ENCODE measurements at places on chromosomes 6 and 20. TPM values are rescaled to one million over a fixed set of nuclear protein-coding genes. Genes with fewer than 3 reads are reported as not detected.

DNA sequence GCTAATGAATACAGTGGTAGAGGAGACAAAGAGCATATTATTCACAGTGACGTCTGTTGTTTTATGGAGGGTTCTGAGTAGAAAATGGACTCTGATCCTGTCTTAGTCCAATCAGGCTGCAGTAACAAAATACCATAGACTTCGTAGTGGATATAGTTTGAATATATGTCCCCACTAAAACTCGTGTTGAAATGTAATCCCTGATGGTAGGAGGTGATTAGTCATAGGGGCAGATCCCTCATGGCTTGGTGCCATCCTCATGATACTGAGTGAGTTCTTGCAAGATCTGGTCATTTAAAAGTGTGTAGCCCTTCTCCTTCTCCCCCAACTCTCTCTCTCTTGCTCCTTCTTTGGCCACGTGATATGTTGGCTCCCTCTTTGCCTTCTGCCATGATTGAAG lies 82.5 kb downstream of the CD83 start:
- DNase-seq, result no peak

- no peak for DNase-seq
Measured at GRCh38 chr6:56914798-56915658, 39.9 kb upstream of the BEND6 start.

- no peak for DNase-seq
Measured at GRCh38 chr6:96794980-96795379, 42.3 kb downstream of the GPR63 start.

AIF1 gene
- not detected for total RNA-seq

MCM9 gene
- total RNA-seq, result 9.2 TPM

DNA sequence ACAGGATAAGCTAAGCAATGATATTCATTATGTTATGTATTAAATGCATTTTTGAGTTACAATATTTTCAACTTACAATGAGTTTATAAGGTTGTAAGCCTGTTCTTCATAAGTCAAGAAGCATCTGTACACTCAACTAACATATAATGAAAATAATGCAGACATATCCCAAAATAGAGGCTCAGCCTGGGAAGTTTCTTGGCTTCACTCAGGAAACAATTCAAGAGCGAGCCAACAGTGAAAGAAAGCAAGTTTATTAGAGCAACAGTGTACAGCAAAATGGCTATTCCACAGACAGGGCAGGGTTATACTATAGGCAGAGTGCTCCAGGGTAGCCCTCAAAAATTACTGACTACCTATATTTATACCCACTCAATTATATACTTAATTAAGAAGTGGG lies 1581.8 kb downstream of the HACE1 start:
- no peak for DNase-seq

GRCh38 chr20:19368351-19368750 lies 155.9 kb downstream of the SLC24A3 start:
- DNase-seq, result no peak

DNA sequence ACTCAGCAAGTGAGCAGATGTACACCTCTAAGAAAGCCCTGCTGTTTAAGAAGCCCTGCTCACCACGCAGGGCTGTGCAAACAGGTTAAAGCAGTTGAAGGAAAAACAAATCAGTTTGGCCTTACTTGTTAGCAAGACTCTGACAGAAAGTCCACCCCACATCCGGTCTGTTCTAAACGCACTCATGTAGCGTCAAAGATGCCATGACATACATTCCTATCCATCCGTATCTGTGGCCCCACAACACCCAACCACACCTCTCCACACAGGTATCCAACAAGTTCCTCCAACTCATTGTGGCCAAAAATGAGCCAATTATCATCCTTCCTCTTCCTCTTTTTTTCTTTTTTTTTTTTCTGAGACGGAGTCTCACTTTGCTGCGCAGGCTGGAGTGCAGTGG lies 22.8 kb upstream of the RAB22A start:
- no peak for DNase-seq

GRCh38 chr20:2152317-2152716 lies 50.7 kb downstream of the STK35 start:
- no peak for DNase-seq

DNA sequence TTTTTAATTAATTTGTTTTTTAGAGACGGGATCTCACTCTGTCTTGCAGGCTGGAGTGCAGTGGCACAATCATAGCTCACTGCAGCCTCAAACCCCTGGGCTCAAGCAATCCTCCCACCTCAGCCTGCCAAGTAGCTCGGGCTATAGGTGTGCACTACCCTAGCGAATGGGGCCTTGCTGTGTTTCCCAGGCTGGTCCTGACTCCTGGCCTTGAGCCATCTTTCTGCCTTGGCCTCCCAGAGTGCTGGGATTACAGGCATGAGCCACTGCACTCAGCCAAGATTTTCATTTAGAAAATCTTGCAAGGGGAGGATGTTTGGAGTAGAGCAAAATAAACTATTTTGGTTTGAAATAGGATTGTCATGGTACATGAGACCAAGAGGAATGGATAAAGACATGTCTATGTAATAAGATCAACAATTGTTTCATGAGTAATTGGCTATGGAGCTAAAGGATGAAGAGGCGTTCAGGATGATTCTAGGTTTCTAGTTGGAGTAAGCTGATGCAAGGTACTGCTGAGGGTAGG lies 237.8 kb downstream of the UST start:
- no peak for DNase-seq

DNA sequence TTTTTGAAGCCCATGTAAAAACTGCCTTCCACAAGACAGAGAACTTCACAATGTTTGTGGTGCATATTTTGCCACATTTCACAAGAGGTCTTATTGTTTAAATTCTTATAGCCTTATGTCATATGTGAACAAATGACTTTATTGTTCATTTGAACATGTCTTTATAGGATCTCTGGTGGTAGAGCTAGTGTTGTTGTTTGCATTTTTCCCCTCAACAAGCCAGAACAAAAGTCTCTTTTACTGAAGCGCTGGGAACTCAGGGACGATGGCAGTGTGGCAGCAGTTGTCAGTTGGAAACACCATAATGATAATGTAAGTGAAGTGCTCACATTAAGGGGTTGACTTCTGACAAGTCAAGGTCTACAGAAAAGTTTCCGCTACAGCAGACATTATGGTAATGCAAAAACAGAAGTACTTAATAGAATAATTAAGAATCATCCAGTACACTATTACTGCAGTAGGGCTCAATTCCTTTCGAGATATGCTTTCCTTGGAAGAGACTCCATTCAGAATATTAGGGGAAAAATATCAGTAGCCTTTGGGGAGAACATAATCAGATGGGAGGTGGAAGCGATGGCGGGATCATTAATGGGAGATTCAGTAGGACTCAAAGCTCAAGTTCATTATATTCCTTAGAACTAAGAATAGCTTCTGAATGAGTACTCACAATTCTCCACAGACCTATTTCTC lies 180.0 kb downstream of the GJA10 start:
- no peak for DNase-seq

MAP7 gene
- 0.82 TPM for total RNA-seq

- no peak for DNase-seq
Measured at GRCh38 chr6:78062993-78063392, 410.2 kb downstream of the MEI4 start.

- DNase-seq, result no peak
Measured at GRCh38 chr20:47642624-47643023, 140.9 kb downstream of the NCOA3 start.

TMEM242 gene
- total RNA-seq, result 6.0 TPM

BPIFB2 gene
- not detected for total RNA-seq

DNA sequence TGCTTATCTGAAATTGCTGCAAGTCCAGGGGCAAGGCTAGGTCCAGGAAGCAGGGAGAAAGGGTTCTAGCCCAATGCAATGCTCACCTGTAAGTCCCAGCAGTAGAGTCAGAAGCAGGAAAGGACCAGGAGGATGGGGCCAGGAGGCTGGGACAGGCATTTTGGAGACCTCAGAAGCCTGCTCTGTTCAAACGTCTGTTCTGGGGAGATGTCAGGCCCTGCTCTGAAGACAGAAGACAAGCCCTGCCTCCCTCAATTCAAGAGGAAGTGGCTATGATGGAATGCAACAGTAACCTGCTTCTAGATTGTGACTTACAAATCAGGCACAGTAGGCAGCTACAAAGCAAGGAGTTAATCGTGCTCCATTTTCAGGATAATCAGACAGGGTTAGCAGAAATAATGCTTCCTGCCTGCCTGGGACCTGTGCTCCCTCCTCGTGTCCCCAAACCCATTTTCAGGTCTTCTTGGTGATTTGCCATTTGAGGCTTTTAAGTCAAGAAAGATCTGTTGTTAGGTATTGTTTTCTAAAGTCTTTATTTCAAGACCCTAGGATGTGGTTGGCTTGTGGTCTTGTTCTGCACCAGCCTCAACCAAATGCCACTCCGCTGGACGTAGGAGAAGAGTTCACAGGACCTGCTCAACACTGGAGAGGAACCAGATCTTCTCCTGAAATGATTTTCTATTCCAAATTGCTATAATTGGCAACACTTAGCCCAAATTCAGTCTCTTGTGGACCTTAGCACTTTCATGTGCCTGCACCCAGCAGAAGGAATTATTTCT lies at the start of gene SIRPG:
Gene SIRPG (minus strand): TSS at position 224 of the 779 bp plus-strand sequence. CDS start 65 bp downstream, at position 159.
- no peak for DNase-seq

TAP1 gene
- total RNA-seq, result 106 TPM

PHACTR2 gene
- 121 TPM for total RNA-seq

SLC17A9 gene
- 22.9 TPM for total RNA-seq

DNA sequence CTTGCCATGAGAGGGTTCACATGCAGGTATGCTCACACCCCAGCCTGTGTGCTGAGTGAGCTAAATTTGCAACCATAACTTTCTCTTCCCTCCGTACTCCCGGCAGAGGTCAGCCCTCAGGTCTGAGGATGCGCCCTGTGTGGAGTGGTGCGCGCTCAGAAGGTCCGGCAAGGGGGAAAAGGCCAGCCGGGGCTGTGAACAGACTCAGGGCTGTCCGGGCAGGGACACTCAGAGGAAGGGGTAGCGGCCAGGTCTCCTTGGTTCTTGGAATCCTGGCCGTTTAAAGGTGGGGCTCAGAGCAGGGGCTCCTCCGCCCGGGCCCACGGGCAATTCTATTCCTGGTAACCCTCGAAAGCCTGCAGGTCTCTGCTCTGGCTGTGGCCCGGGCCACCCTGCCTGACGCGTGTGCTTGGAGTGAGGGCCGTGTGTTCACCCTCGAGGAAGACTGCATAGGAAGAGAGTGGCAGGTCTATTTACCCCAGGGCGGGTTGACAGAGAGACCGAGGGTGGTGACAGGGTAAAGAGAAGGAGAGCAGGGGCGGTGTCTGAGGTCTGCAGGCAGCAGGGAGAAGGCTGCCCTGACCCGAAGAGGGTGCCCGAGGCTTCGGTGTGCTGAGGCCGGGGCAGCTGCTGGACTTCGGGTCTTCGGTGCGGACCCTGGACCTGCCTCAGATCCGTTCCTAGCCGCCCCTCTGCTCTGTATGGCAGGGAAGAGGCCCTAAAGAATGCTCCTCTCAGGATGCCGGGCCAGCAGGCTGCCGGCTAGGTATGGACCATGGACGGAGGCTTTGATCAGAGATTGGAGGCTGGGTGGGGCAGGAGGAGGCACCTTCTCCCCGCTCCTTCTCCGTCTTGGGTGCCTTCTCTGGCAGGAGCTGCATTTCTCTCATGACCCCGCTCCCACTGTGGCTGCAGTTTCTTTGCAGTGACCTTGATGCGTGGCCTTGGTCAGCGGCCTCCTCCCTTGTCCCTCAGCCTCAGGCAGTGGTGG lies 131.1 kb upstream of the ARMC2 start:
- no peak for DNase-seq

MBOAT1 gene
- total RNA-seq, result 2.9 TPM

FBXO5 gene
- total RNA-seq, result 2.8 TPM

GRCh38 chr6:154301086-154301625 lies 55.4 kb downstream of the IPCEF1 start:
- no peak for DNase-seq

GRCh38 chr6:10482636-10483257 lies 38.4 kb upstream of the GCNT2 start:
- no peak for DNase-seq

WFDC10B gene
- not detected for total RNA-seq

OPN5 gene
- not detected for total RNA-seq

RAET1L gene
- total RNA-seq, result not detected

FHL5 gene
- total RNA-seq, result not detected

POM121L2 gene
- not detected for total RNA-seq

DNA sequence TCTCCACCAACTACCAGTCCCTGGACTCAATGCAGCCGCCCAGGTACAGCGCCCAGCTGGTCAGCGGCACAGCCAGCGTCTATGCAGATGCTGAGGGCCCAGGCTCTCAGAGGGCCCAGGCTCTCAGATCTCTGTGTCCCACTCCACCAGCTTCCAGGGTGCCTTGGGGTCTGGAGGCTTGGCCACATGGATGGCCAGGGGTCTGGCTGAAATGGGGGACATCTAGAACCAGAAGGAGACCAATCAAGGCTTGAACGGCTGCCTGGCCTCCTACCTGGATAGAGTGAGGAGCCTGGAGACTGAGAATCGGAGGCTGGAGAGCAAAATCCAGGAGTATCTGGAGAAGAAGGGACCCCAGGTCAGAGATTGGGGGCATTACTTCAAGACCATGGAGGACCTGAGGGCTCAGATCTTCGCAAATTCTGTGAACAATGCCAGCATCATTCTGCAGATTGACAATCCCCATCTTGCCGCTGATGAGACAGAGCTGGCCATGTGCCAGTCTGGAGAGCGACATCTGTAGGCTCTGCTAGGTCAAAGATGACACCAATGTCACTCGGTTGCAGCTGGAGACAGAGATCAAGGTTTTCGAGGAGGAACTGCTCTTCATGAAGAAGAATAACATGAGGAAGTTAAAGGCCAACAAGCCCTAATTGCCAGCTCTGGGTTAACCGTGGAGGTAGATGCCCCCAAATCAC lies 44.1 kb upstream of the GRM4 start:
- DNase-seq, result no peak

GRCh38 chr6:498795-499231 lies 107.3 kb downstream of the IRF4 start:
- DNase-seq, result no peak

DNA sequence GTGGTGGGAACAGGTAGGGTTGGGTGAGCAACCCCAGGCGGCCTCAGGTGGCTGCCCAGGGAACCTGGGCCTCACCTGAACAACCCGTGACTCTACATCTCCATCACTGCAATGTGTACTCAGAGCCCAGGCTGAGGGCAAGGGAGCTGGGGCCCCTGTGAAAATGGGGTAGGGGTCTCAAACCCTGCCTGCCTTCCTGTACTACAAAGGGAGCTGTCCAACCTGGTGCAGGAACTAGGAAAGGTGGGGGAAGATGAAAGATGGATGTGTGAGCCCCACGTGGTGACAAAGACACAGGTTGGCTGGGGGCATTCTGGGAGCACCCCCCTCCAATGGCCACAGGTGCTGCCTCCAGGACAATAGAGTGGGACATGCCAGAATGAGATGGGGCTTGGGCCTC lies 62.1 kb upstream of the SLC2A12 start:
- no peak for DNase-seq

DNA sequence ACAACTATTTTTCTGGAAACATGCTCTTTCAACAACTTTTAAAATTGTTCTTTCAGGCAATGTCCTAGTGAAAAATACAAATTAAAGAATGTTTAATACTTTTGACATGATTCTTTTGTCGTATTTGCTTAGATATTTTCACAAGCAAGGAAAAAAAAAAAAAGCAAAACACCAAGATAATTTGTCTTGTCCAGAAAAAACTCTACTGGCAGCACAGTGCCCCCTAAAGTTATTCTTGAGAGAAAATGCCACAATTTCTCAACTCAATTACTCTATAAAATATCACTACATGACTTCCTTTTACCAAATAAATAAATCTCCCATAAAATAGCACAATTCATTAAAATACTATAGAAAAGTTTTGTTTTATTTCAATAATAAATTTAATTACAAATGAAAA lies 652.5 kb upstream of the EPHA7 start:
- DNase-seq, result no peak

GRCh38 chr20:47215653-47216397 lies 140.7 kb downstream of the ZMYND8 start:
- no peak for DNase-seq

- DNase-seq, result no peak
Measured at GRCh38 chr6:138377844-138378243, at the start of gene SMIM28. Gene SMIM28 (plus strand): TSS chr6:138377905. CDS start chr6:138378073, 168 bp downstream.

All from glomerular endothelial cell (primary cell).